Activated CD4-positive, alpha-beta memory T cell treated with anti-CD3 and anti-CD28 coated beads for 36 hours (primary cell): ENCODE measurements at places on chromosomes 1 and 21. TPM values are rescaled to one million over a fixed set of nuclear protein-coding genes. Genes with fewer than 3 reads are reported as not detected.

- no peak for DNase-seq
- H3K4me1 ChIP-seq, result peaks cover 2% of the 10 kb centered on the region
- H3K27me3 ChIP-seq, result peaks cover 10% of the 10 kb centered on the region
- H3K36me3 ChIP-seq, result no peaks in the 10 kb centered on the region
- H3K4me3 ChIP-seq, result no peak overlapping the region
Measured at GRCh38 chr1:40954626-40955025, 24.9 kb upstream of the CTPS1 start.

PRKCZ gene
- 14.7 TPM for total RNA-seq

DNA sequence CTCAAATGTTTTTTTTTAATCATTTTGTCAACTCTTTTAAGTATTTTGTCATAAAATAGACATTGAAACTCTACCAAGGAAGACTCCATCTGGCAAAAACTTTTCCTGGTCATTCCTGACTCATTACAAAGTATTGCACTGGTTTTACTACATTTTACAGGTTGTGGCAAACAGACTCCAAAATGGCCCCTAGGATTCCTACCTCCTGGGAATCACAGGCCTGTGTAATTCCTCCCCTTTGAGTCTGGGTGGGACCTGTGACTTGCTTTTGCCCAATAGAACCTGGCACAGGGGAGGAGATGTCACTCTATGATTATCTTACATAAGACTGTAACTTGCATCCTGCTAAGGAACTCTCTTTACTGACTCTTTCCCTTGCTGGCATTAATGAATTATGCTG, 123.6 kb upstream of the KCNJ6 start:
- H3K36me3 ChIP-seq, result no peaks in the 10 kb centered on the region
- H3K4me1 ChIP-seq, result no peaks in the 10 kb centered on the region
- DNase-seq, result no peak
- no peak overlapping the region for H3K4me3 ChIP-seq
- H3K27me3 ChIP-seq, result no peaks in the 10 kb centered on the region
- no peak overlapping the region for H3K27ac ChIP-seq

ZBTB8A gene
- total RNA-seq, result 0.33 TPM

DNA sequence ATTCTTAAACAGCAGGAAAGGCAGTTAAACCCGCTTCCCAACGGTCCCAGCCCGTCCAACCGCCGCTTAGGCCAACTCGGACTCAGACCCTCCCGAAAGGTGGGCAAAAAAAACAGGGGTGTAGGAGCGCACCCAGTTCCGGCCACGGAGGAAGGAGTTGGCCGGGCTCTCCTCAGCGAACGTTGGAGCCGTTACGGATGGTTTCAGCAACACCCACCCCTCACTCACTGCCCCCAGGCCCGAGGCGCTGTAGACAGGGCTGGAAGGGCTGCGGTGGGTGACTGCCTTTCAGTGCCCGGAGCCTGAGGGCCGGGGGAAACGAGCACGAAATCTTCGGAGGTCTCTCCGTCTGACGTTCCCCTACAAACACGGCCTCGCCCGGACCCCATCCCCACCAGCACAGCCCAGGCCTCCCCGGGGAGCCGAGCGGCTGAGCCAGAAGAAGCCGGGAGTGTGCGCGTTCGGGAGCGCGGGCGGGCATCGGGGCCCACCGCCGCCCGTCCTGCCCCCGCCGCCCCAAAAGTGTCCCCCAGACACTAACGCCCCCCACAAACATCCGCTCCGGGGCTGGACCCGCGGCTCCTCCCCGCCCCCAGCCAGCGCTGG, 1.3 kb downstream of the KDM5B start:
- peak overlapping the region; percentile 95 for H3K27ac ChIP-seq
- H3K4me3 ChIP-seq, result peak overlapping the region; percentile 81
- H3K4me1 ChIP-seq, result peaks cover 65% of the 10 kb centered on the region
- DNase-seq, result peak; percentile 42
- peaks cover 3% of the 10 kb centered on the region for H3K36me3 ChIP-seq
- no peaks in the 10 kb centered on the region for H3K27me3 ChIP-seq

GRCh38 chr1:172724765-172725613, 66.1 kb downstream of the FASLG start:
- no peak overlapping the region for H3K4me3 ChIP-seq
- H3K4me1 ChIP-seq, result peaks cover 18% of the 10 kb centered on the region
- H3K27ac ChIP-seq, result no peak overlapping the region
- no peak for DNase-seq

- peaks cover 23% of the 10 kb centered on the region for H3K27me3 ChIP-seq
- no peaks in the 10 kb centered on the region for H3K4me1 ChIP-seq
- no peak overlapping the region for H3K27ac ChIP-seq
- H3K36me3 ChIP-seq, result no peaks in the 10 kb centered on the region
- no peak for DNase-seq
Measured at GRCh38 chr1:75630004-75630594, 19.2 kb upstream of the SLC44A5 start.

- peaks cover 11% of the 10 kb centered on the region for H3K27me3 ChIP-seq
- H3K36me3 ChIP-seq, result no peaks in the 10 kb centered on the region
- no peak for DNase-seq
- H3K4me3 ChIP-seq, result no peak overlapping the region
Measured at GRCh38 chr1:115213130-115213529, 123.8 kb upstream of the TSPAN2 start.

- H3K4me3 ChIP-seq, result no peak overlapping the region
- peaks cover 76% of the 10 kb centered on the region for H3K27me3 ChIP-seq
- H3K27ac ChIP-seq, result no peak overlapping the region
- H3K36me3 ChIP-seq, result no peaks in the 10 kb centered on the region
- DNase-seq, result no peak
Measured at GRCh38 chr1:44424747-44425146, 19.7 kb downstream of the RNF220 start.

TSPAN1 gene
- total RNA-seq, result 0.53 TPM

PLEKHA6 gene
- 0.80 TPM for total RNA-seq

DNA sequence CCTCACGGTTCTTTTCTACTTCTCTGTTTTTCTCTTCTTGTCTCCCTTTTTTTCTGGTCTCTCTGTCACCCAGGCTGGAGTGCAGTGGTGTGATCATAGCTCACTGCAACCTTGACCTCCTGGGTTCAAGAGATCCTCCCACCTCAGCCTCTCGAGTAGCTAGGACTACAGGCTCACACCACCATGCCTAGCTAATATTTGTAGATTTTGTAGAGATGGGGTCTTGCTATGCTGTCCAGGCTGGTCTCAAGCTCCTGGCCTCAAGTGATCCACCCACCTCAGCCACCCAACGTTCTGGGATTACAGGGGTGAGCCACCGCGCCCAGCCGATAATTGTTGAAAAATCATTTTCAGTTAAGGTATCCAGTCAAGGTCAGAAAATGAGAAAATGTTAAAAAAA, 25.9 kb upstream of the LGALS8 start:
- H3K36me3 ChIP-seq, result no peaks in the 10 kb centered on the region
- H3K27ac ChIP-seq, result no peak overlapping the region
- H3K27me3 ChIP-seq, result peaks cover 4% of the 10 kb centered on the region
- H3K4me1 ChIP-seq, result peaks cover 9% of the 10 kb centered on the region
- DNase-seq, result no peak

DNA sequence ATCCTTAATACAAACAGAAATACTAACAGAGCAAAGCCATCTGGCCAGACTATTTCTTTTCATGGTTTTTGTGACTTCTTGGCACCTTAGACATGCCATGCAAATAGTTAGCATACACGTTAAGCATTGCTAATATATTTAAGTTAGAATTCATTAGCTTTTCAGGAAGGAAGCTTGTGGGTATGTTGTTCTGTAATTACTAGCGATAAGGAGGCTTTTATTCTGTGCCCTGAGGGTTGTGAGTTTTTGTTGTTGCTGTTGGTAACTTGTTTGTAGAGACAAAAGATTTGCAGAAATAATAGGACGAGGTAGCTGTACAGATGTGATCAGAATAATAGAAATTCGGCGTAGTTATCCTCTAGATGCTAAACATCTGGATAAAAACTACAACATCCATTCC, 305.3 kb downstream of the TM2D1 start:
- H3K36me3 ChIP-seq, result peaks cover 4% of the 10 kb centered on the region
- H3K27me3 ChIP-seq, result no peaks in the 10 kb centered on the region
- no peaks in the 10 kb centered on the region for H3K4me1 ChIP-seq
- no peak overlapping the region for H3K4me3 ChIP-seq

C1QB gene
- not detected for total RNA-seq

DNA sequence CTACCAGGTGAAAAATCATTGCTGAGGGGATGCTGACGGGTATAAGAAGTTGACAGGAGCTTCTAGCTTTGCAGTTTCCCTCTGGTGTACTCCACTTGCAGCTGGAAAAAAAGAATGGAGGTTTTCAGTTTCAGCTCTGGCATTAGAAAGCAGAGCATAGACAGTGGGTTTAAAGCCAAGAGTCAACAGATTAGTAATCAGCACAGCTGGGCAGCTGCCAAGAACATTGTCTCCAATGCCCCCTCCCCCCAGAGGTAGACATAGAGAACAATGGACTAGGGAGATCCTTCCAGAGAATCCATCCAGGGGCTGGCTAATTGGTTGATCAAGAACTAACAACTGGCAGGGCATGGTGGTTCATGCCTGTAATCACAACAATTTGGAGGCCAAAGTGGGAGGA, 10.1 kb upstream of the ZBTB8B start:
- H3K27me3 ChIP-seq, result peaks cover 6% of the 10 kb centered on the region
- H3K4me1 ChIP-seq, result no peaks in the 10 kb centered on the region
- H3K4me3 ChIP-seq, result no peak overlapping the region
- DNase-seq, result no peak
- H3K36me3 ChIP-seq, result peaks cover under 1% of the 10 kb centered on the region
- H3K27ac ChIP-seq, result no peak overlapping the region

SPRR2A gene
- not detected for total RNA-seq

GRCh38 chr21:45114072-45114471, 39.7 kb downstream of the ADARB1 start:
- H3K4me3 ChIP-seq, result no peak overlapping the region
- no peaks in the 10 kb centered on the region for H3K36me3 ChIP-seq
- no peaks in the 10 kb centered on the region for H3K27me3 ChIP-seq
- no peak overlapping the region for H3K27ac ChIP-seq

KLHDC9 gene
- 1.6 TPM for total RNA-seq

DNA sequence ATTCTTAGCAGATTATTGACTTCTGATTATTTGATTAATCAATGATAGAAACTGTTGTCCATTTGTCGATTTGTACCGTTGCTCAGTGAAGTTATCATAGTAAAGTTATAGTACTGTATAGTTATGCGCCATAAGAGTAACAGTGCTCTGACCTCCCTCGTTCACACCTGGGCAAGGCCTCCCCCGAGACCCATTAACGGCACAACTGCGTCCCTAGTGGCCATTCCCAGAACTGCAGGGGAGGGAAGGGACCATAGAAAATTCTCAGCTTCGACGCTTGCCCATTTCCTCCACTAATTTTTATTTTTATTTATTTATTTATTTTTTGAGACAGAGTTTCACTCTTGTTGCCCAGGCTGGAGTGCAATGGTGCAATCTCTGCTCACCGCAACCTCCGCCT, 334.4 kb downstream of the DSCAM start:
- DNase-seq, result no peak
- H3K4me1 ChIP-seq, result no peaks in the 10 kb centered on the region
- no peaks in the 10 kb centered on the region for H3K27me3 ChIP-seq
- no peak overlapping the region for H3K4me3 ChIP-seq
- H3K27ac ChIP-seq, result no peak overlapping the region

BTBD8 gene
- 2.9 TPM for total RNA-seq

OR10Z1 gene
- not detected for total RNA-seq

DNA sequence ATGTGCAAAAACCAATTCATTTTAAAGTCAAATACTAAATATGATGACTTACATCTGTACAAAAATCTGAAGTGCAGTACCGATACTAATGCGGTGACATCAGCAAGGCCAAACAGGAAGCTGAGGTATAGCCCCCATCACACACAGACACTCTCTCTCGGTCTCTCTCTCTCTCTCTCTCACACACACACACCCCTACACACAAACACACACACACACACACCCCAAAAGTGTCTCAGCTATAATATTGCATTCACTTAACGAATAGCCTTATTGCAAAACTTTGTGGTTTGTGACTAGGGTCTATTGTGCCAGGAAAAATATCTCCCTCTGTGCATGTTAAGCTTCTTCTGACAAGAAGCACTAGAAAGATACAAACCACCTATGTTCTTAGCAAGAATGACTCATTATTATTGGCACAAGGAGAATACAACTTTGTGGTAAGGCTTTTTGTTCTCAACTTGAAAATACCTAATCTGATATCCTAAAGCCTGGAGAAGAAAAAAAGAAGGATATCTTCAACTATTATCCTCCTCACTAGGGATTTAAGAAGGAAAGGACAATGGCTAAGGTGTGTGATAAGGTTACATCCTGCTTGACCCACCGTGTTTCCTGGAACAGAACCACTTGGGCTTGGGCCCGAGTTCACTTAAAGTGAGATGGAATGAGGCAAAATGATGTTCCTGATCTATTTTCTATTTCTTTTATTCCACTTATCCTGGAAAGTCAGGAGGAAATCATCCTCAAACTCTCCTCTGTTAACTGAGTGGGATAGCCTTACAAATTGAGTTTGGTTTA, 107.1 kb downstream of the NIBAN1 start:
- peaks cover 17% of the 10 kb centered on the region for H3K36me3 ChIP-seq
- peak; percentile 79 for DNase-seq
- H3K4me3 ChIP-seq, result peak overlapping the region; percentile 54
- H3K27ac ChIP-seq, result peak overlapping the region; percentile 85
- H3K4me1 ChIP-seq, result peaks cover 52% of the 10 kb centered on the region
- no peaks in the 10 kb centered on the region for H3K27me3 ChIP-seq

PROX1 gene
- total RNA-seq, result 0.17 TPM

GRCh38 chr21:33541756-33542639, at the start of gene GART:
GART (minus strand) TSS chr21:33542117; CDS start chr21:33539315, 2,802 bp downstream.
- peaks cover 26% of the 10 kb centered on the region for H3K4me1 ChIP-seq
- no peaks in the 10 kb centered on the region for H3K27me3 ChIP-seq
- H3K36me3 ChIP-seq, result peaks cover 52% of the 10 kb centered on the region
- H3K4me3 ChIP-seq, result peak within 1 kb of the TSS; percentile 96
- peak; percentile 89 for DNase-seq
- H3K27ac ChIP-seq, result peak within 1 kb of the TSS; percentile 100

- no peak overlapping the region for H3K27ac ChIP-seq
- peaks cover 43% of the 10 kb centered on the region for H3K36me3 ChIP-seq
- peaks cover 2% of the 10 kb centered on the region for H3K4me1 ChIP-seq
- H3K27me3 ChIP-seq, result no peaks in the 10 kb centered on the region
- no peak for DNase-seq
- H3K4me3 ChIP-seq, result no peak overlapping the region
Measured at GRCh38 chr1:86375688-86376087, 20.4 kb downstream of the ODF2L start.

GRCh38 chr1:230414102-230414501, 12.0 kb downstream of the PGBD5 start:
- no peaks in the 10 kb centered on the region for H3K4me1 ChIP-seq
- peaks cover 36% of the 10 kb centered on the region for H3K27me3 ChIP-seq
- DNase-seq, result no peak
